ENCODE measurements at places on chromosomes 6 and 20.

DNA sequence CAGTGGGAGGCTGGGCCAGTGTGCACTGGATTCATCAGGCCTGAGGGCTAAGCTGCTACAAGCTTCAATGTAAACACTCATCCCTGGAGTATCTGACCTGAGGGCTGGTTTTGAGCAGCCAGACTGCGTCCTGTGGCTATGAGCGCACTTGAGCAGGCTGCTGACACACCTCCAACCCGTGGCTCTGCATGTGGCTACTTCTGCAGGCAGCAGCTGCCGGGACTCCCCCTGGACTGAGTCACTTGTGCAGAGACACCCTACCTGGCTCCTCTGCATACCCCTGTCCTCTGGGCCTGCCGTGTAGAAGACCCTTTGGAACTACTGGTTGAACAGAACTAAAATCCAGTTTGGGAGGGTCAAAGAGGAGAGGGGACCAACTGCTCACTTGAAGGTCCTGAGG lies 172.0 kb downstream of the SCP2D1 start:
- DNase-seq, result no peak

DNA sequence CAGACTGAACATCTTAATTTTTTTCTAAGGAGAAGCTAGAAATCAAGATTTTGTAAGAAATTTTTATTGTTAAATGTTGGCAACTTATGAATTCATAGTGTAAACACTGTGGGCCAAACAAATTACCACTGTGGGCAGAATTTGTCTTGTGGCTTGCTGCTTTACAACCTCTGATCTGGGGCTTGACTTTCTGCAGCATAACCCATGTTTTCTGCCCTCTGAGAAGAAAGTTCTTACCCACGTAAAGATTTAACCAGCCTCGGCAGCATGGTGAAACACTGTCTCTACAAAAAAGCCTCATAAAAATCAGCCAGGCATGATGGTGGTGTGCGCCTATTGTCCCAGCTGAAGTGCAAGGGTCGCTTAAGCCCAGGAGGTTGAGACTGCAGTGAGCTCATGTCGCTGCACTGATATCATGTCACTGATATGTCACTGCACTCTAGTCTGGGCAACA lies 12.9 kb downstream of the ITCH start:
- DNase-seq, result no peak

DNA sequence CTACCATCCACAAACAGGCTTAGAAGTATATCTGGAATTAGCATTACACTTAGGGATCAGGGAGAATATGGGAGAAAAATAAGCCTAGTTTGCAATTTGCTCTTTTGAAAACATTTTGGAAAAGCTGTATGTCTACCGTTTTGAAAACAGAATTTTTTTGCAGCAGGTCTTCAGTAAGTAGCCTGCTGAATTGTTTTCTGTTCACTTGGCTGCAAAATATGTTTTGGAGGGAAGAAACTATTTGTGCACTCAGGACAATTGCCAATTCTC lies 39.6 kb downstream of the ILRUN start:
- no peak for DNase-seq

DNA sequence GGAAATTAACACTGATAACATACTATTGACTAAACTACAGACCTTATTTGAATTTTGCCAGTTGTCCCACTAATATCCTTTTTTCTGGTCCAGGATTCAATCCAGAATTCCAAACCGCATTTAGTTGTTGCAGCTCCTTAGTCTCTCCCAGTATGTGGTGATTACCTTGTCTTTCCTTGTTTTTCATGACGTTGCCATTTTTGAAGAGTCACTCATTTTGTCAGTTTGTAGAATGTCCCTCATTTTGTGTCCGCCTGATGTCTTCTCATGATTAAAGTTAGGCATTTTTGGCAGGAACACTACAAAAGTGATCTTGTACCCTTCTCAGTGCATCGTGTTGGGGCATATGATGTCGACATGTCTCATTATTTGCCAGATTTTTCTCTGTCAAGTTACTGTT lies 33.1 kb downstream of the DTD1 start:
- DNase-seq, result no peak

DNA sequence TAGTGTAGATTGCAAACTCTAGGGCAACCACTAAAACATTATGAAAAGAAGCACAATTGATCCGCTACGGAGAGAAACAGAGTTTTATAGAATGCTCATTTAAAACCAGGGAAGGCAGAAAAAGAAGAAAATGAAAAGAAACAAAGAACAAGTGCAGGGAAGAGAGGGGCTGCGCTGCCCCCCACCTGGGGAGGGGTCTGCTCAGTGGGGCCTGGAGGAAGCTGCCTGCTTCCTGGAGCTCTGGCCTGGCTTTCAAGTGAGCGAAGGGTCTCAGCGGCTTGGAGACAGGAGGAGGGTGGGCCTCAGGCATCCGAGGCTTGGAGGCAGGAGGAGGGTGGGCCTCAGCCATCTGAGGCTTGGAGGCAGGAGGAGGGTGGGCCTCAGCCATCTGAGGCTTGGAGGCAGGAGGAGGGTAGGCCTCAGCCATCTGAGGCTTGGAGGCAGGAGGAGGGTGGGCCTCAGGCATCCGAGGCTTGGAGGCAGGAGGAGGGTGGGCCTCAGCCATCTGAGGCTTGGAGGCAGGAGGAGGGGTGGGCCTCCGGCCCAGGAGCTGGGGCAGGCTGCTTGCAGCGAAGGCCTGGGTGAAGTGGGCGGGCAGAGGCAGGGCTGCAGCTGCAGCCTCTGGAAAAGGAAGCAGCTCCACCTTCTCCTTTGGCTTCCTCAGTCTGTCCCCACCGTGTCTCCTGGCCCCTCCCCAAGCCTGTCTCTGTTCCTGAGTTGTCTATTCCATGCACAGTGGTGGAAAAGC lies 406.3 kb downstream of the TAF4 start:
- DNase-seq, result no peak

DNA sequence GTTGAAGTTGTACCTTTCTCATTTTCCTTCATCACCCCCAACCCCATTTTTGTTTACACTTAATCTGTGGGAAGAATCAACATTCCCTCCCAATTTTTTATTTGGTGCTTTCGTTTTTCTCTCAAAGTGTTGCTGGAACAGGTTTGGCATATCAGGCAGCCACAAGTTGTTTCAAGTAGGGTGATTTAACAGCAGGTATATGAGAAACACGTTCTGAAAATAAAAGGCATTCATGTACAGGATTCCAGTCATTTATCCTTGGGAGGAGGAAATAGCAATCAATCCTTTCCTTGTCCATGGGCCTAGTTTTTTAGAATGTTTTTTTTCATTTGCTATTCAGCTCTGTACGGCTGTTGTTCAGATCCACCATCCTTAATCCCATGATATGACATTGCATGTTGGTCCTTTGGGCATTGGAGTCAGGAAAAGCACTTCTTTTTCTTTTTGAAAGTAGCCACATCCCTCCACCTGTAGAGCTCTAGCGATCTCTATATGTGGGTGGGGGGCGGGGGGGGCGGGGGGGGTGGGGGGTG lies 120.2 kb downstream of the JARID2 start:
- DNase-seq, result no peak

GRCh38 chr6:35023091-35024000 lies 117.8 kb downstream of the TCP11 start:
- DNase-seq, result no peak

DNA sequence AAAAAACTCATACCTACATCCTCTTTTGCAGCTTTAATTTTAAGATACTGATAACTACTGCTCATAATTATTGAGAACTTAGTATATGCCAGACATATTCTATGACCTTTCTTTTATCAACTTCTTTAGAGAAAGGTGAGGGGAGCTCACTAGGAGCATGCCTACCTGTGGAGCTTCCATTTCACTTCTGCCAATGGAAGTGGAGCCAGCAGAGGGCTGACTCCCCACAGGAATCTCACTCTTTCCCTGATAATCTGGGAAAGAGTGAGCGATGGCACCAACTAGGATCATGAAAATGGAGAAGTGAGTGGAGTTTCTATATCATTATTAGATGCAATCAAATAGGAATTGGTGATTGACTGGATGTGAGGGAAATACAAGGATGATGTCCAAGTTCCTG lies 484.9 kb downstream of the LMBRD1 start:
- no peak for DNase-seq

GRCh38 chr6:52286798-52287432 lies 2.4 kb upstream of the MCM3 start:
- DNase-seq, result no peak

- DNase-seq, result no peak
Measured at GRCh38 chr6:32271429-32271828, 47.6 kb upstream of the NOTCH4 start.

- DNase-seq, result no peak
Measured at GRCh38 chr20:20788308-20788707, 75.9 kb upstream of the RALGAPA2 start.

- DNase-seq, result no peak
Measured at GRCh38 chr20:62885896-62886708, 24.5 kb upstream of the TCFL5 start.

DNA sequence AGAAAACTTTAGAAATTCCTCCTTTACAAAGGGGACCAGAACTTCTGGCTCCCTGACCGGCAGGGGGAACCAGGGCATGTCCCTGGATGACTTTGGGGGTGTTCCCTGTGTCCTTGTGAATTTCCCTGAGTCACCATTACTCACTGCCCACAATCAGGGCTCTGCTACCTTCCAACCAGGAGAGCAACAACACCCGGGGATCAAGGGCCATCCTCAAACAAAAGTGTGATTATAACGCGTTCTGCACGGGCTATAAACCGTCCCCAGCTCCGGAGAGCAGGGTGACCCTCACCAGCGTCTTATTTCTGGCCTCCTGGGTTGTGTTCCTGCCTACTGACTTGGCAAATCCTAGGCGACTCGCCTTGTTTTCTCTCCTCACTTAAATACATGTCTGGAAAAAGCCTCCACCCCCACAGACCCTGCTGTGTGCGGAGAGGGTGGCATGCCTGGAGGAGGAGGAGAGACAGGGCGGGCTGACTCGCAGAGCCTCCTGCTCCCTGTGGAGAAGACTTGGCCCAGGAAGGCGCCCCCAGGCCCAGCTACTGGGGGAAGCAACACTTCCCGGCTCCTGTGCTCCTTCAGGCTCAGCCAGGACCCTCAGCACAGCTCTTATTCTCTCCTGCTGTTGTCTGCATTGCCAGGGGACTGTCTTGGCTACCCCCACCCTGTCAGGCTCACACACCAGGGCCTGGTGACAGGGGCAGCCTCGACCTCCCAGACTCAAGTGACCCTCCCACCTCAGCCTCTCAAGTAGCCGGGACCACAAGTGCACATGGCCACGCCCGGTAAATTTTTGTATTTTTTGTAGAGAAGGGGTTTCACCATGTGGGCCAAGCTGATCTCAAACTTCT lies 54.1 kb downstream of the FGD2 start:
- no peak for DNase-seq

DNA sequence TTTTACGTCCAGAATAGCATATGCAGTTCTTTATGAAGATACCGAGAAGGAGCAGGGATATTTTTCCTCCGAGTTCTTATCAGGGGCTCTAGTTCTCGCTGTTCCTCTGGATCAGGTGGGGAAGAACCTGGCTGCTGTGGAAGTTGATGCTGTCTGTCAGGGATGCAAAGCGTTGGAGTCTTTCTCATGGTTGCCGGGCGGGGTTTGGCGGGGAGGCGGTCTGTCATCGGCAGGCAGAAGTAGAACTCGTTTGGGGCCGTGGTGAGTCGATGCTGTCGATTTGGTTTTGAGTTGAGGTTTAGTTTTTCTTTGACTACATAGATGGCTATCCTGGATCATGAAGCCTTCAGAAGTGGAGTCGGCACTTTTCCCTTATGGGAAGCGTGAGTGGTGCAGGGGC lies 691.2 kb downstream of the QKI start:
- DNase-seq, result no peak

GRCh38 chr6:111031151-111031550 lies 49.3 kb downstream of the RPF2 start:
- DNase-seq, result no peak

DNA sequence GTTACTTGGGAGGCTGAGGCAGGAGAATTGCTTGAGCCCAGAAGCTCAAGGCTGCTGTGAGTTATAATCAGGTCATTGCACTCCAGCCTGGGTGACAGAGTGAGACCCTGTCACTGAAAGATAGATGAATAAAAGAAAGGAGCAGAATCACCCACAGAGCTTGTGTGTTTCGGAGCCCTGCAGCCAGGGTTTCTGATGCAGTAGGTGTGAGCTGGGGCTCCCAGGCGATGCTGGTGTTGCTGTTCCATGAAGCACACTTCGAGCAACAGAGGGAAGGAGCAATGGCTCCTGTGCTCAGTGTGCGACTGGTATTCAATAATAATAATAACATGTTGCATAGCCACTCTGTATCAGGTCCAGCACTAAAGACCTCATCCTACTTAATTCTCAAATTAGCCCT lies 197.5 kb upstream of the CST7 start:
- DNase-seq, result no peak

- no peak for DNase-seq
Measured at GRCh38 chr20:48930035-48930434, 8.5 kb downstream of the ARFGEF2 start.

GRCh38 chr6:29739136-29739881 lies 16.1 kb downstream of the HLA-F start:
- DNase-seq, result no peak

GRCh38 chr20:2816030-2816582 lies at the start of gene TMEM239:
TSS of gene TMEM239 (plus strand) at chr20:2816364. CDS start at chr20:2816555, 191 bp downstream.
- no peak for DNase-seq

DNA sequence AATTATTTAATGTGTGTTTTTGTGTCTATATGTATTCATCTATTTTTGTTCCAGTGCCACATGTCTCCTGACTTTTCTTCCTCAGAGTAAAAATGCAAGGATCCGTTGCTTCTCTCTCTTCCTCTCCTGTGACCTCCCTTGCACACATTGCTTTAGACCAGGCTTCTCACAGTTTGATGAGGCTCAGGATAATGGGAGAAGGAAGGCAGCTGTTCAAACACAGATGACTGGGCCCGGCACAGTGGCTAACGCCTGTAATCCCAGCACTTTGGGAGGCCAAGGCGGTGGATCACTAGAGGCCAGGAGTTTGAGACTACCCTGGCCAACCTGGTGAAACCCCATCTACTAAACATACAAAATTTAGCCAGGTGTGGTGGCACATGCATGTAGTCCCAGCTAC lies 241.9 kb downstream of the SAMD5 start:
- DNase-seq, result no peak

DNA sequence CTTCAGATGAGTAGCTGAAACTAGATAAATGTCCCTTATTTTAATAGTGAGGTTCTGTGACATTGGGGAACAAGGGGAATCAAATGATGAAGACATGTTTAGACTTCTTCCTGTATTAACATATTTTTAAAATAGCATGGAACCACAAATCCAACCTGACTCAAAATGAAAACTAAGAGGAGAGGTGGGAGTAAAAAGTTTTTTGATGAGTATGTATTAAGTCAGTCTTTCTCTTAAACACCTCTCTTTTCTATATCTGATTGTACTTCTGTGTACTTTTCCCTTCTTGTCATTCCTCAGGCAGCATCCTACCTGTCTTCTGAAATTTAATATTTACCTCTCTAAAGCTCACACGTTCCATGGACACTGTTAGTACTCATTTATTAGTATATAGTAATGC lies 8.7 kb upstream of the SDHAF4 start:
- DNase-seq, result no peak

Data from breast epithelium (tissue), 4 donors.